ENCODE measurements at places on chromosomes 6 and 20.

DNA sequence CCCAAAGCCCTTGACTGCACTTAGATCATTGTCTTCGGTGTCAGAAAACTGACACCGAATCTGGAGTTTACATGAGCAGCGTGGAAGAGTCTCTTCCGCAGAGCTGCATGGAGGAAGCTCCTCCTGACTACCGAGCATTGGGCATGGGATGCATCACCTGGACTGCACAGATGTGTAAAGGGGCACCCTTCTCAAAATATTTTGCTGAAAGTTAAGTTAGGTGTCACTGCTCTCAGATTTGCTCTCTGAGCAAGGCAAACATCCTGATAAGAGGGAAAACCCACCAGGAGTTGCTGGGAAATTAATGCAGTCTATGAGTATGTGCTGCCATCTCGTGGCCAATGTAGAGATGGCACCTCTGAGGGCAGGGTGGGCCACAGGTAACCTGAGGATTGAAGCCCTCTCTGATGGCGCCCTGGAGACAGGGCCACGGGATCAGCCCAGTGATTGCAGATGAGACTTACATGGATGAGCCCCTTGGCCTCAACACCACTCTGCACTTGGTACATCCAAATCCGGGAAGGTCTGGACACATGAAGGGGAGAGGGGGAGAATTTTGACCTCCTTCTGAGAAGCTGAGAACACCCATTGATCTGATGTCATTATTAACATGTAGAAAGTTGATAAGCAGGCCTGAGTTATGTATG is 129.9 kb downstream of the LPA start:
- peak; percentile 71 for DNase-seq

DNA sequence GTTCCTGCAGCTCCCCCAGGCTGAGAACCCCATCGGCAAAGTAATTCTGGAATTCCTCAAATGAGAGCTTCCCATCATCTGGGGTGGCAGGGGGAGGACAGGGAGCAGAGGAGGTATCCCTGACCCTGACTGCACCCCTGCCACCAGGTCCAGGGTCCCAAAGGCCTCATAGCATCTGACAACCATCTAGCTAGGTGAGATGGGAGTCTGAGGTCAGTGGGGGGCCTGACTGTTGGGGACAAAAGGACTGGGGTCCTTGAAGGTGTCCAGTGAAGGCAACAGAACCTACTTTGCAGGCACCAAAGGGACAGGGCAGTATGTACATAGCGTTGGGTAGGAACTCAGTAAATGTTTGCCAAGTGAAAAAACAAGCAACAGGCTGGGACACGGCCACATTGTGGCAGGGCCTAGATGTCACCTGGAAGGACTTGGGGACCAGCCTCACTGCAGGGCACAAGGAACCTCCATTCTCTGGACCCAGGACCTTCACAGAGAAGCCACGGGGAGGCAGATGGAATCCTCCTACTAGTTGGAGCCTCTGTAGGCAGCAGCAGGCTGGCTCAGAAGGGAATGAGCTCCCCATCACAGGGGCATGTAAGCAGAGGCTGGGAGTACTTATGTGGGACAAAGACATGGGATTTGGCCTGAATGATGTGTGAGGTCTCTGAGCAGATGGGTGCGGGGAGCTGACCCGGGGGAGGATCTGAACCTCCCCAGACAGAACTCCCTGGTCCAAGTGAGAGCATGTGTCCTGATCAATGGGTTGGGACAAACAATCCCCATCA is 3.3 kb downstream of the NECAB3 start:
- DNase-seq: no peak

DNA sequence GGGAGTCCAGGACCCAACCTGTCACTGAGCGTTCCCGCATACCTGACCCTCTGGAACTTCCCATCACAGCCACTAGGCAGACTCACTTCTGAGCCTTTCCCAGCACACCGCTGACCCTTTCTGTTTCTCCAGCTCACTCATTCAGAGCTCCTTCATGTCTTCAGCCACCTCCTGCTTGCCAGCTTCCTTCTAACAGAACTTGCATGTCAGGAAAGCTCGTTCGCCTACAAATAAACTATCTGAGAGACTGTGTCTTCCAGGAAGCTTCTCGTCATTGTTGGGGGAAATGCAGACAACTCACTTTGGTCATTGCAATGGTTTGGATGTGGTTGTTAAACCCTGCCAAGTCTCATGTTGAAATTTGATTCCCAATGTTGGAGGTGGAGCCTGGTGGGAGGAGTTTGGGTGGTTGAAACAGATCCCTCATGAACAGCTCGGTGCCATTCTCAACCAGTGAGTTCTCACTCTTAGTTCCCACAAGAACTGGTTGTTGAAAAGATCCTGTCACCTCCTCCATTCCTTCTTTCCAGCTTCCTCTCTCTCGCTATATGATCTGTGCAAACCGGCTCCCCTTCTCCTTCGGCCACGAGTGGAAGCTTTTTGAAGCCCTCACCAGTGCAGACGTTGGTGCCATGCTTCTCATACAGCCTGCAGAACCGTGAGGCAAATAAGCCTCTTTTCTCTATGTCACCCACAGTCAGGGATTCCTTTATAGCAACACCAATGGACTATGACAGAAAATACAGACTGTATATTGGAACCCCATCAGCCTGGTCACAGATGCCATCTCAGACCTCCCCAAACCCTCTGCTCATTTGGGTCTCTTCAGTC is 1.4 kb upstream of the MUC21 start:
- no peak for DNase-seq

DNA sequence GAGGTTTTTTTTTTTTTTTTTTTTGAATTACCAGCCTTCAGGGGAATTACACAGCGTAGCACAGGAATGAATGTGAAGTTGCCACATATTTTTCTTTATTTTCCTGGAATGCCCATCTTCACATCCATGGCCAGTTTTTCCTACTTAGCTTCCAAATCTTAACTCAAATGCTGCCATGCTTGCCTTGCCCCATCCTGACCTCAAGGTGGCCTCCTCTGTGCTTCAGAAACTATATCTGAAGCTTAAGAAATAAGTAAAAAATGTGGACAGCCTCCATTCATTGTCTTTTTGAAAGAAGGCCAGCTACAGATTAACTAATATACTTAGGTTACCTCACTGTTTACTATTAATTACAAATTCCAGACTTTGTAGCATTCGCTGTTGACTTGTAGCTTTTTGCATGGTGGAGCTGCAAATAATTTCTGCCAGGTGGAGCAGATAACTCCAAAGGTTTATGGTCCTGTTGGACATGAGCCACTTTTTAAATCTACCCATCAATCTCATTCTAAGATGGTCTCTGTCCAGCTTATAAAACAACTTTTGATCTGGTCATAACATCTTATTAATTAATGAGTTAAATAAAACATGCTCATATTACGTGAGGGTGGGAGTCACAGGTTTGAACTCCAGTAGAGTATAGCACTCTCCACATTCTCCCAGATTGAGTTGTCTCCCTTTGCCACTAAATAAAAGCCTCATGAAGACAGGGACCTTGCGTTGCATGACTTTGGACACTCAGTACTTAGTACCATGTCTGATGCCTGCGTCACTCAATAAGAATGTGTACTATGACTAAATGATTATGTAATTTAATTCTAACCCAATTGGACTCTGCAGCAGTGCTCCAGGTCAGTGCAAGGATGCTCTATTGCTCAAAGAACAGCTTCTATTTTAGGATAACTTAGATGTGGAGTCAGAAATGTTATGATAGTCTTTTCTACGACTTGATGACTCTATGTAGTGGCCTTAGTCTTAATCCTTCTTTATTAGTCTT is 678.6 kb upstream of the CITED2 start:
- peak; percentile 3 for DNase-seq

DNA sequence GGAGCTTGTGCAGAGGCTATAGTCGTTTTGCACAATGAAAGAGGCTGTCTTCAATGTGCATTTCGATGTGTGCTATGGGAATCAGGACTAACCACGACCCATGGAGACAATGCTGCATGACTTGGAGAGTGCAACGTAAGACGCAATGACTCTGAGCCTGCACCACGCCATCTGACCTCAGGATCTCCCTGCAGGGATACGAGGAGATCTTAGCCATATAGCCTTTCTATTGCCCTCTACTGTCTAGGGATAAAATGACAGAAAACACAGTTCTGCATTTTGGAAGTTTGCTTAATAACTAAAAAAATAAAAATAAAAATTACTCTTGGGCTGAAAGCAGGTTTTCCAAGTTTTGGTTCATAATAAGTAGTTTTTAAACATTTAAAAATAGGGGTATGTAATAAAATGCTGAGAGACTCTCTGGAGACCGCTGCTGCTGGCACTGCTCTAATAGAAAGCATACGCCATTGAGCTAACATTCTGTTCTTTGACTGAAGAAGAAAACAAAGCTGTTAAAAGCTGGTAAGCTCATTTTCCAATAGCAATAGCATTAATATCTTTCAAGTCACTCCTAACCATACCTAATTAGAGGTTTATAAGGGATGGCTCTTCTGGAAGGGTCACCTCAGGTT is 87.2 kb downstream of the PDE7B start:
- no peak for DNase-seq

DNA sequence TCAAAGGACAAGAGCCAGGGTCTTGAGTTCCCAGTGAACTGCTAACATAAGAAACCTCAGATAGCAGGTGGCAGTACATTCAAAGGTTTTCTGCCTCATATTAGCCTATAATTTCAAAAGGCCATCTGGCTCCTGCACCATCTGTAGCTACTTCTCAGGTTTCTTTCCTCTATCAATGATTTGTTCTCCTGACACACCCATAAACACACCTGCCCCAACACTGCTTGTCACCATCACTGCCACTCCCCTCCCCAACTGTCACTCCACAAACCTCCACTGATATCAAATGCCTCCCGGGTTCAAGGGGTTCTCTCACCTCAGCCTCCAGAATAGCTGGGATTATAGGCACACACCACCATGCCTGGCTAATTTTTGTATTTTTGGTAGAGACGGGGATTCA is 152.7 kb upstream of the SLC22A16 start:
- peak; percentile 19 for DNase-seq

GRCh38 chr6:145225500-145225899 is 509.8 kb downstream of the EPM2A start:
- DNase-seq: no peak

DNA sequence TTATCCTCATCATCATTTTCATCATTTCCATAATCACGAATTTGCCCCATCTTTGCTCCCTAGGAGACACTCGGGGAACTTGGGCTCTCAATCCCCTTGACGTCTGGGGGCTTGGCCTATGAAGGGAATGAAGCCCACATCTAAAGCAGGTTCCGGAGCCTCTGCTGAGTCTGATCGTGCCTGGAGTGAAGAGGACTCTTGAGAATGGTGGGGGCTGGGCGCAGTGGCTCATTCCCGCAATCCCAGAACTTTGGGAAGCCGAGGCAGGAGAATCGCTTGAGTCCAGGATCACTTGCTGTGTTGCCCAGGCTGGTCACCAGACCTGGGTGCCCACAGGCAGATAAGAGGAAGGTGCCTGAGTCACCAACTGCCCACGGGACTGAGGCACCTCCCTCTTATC is 114.5 kb downstream of the SYCP2 start:
- DNase-seq: no peak

- no peak for DNase-seq
Measured at GRCh38 chr6:85675030-85675819, 32.5 kb upstream of the SYNCRIP start.

GRCh38 chr20:32849577-32849976 is 9.1 kb upstream of the EFCAB8 start:
- DNase-seq: no peak

- no peak for DNase-seq
Measured at GRCh38 chr6:136350914-136351313, 61.3 kb upstream of the BCLAF1 start.

- DNase-seq: peak; percentile 5
Measured at GRCh38 chr6:123338394-123338793, 298.4 kb downstream of the TRDN start.

DNA sequence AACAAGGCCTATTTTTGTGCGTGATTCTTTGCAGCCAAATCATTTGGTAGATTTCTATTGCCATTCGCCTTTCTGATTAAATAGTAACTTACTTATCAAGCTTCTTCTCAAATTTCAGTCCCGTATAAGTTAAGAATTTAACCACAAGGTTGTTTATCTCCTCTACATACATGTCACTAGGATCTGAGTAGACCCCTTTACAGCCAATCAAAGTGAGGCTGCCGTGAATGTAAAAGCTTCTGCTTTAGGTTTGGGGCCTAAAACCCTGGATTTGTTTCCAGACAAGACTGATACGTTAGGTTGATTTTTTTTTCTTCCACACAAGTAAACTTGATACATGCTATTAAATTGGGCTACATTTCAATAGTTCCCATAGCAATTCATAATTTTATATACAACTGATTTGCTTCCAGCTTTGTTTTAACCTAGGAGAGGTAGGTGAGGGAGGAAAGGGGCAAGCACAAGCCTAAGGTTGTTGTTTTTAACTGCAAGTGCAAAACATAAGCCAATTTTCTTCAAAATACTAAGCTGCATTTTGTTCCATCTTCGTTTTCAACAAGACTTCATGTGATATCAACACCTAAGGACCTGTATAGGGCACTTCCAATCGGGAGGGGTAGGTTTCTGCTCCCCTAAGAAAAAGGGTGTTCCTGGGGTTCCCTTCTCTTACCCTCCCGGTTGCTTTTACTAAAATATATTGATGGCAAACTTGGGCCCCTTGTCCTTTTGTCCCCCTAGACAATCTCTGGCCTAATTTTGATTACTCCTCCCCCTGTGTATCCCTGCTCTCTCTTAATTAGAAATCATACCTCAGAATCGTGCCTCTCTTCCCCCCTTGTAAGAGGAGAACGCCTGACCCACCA is 1.7 kb downstream of the RANBP9 start:
- no peak for DNase-seq

DNA sequence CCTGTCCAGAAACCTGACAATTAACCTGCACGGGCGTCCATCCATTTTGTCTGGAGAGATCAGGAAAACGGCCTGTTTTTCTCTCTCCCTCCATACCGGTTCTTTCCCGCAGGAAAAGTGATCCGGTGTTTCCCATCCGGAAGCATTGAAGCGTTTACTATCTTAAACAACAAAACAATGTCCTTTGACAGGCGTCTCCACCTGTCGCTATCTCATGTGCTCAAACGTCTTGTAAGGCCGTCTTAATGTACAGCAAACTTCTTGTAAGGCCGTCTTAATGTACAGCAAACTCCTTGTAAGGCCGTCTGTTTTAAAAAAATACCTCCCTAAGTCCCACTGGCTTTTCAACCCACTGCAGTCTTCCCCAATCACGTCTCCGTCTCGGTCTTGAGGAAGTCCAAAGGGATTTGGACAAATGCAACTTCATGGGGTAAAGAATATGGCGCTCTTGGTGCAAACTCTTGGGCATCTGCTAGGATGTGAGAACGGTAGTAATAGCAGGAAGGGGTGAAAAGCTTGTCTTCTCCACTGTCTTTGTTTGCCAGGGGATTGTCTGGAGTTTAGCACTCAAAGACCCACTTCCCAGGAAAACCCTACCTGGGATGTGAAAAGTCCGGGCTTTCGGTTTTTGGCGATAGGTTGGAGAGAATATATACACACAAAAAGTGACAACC is 29.9 kb upstream of the TRIM27 start:
- DNase-seq: no peak

- no peak for DNase-seq
Measured at GRCh38 chr6:160379466-160379865, 31.3 kb downstream of the SLC22A3 start.

- DNase-seq: no peak
Measured at GRCh38 chr6:157424491-157425020, 43.6 kb downstream of the ZDHHC14 start.

DNA sequence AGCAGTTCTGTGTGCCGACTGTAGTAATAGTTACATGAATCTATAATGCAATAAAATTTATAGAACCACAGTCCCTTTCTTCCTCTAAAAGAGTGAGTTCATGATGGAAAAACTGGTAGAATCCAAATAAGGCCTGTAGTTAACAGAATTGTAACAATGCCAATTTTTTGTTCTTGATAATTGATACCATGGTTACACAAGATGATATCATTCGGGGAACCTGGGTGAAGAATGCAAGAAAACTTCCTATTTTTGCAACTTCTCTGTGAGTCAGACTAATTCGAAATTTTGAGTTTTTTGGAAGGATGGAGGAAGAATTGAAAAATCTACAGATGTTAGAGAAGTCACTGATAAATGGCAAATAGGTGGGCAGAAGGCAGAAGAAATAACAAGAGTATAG is 381.8 kb downstream of the CDKAL1 start:
- DNase-seq: no peak

All from NCI-H1092 treated with DMSO at 0.1 percent for 48 hours (cell line).